GOT3 (cell line): ENCODE measurements at places on chromosomes 13 and 19.

DNA sequence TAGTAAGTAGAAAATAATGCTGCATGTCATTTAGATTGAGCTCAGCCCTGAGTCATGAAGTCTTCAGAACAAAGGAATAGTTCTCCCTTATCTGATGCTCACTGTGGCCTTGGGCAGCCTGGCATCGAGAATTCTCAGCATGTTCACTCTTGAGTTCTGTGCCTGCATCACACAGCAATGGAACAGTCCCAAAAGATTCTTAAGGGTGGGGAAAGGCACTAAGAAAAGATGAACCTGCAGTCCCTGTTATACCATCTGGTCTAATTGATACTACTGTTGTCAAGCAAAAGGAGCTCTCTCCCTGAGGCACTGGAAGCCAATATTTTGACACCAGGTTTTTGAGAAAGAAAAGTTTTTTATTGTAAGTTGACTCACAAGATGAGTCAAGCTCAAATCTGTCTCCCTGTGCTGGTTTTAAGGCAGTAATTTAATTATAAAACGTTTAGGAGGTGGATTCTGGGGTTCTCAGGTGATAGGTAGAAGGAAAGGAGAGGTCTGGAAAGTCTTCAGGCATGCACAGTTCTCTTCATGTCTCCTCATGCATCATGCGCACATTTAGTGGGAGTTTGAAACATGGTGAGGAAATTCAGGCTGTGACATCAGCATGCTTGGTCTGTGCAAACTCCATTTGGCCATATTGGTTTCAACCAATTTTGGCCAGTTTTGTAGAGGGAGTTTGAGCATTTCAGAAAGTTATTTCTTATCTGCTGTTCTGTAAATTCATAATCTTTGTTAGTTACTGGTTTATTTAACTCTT, 38.1 kb upstream of the ZNF766 start:
- DNase-seq: no peak

- no peak for DNase-seq
These were observed 62.5 kb downstream of the RFX2 start for GRCh38 chr19:6047741-6048251.

- DNase-seq: no peak
These were observed 295.8 kb downstream of the FOXO1 start for GRCh38 chr13:40370661-40371060.

DNA sequence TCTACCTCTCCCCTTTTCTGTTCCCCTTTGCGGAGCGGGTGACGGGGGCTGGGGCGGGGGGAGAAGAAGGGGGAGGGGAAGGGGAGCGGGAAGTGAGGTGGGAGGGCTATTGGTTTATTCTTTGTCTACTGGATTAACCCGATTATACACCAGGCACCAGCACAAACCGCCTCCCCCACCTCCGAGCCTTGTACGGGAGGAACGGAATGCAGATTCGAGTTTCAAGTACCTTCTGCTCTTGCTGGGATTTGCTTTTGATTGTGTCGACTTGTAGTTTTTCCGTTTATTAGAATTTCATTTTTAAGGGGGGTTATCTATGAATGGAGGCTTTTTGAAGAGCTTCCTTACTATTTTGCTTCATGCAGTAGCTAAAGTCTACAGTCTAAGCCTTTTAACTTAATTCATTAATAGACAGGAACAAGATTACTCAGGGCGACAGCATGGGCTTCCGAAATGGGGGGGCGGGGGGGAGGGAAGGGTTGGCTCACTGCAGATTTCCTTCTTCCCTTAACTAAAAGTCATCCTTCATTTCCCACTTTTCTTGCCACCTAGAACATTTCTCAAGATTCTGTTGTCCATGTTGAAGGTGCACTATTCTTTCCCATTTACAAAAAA, 937 bp upstream of the SPRY2 start:
- no peak for DNase-seq

- no peak for DNase-seq
These were observed 3.8 kb downstream of the BLVRB start for GRCh38 chr19:40461669-40462221.

- DNase-seq: no peak
These were observed 1.3 kb downstream of the TRIP10 start for GRCh38 chr19:6740589-6741343.

DNA sequence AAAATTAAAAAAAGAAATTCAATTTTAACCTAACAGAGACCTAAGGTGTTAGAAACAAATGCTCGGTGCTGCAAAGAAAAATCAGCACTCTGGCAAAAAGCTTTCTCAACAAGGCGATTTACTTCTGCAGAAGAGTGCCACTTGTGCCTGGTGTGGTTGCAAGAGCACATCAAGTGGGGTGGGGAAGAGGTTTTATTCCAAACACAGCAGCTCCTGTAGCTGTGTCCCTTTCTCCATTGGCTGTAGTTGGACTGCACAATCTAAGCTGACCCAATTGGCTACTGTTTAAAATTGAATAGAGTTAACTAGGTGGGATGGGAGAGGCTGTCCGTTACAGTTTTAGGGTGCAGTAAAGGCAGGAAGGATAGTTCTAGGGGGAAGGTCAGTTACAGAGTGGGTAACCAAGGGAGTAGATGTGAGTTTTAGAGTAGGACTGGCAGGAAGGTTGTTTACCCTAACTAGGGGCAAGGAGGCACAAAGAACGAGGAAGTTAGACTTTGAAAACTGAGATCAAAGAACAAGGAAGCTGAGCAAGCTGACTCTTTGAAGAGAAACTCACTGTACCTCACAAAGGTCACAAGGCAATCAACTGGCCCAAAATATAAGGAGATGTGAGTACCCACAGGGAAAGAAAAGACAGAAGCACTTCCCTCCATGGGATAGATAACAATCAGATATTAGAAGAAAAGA, 145.7 kb downstream of the LIG4 start:
- no peak for DNase-seq

- DNase-seq: no peak
These were observed 303.8 kb downstream of the PCDH9 start for GRCh38 chr13:66926200-66926850.

GRCh38 chr13:23799945-23800344, 89.3 kb downstream of the MIPEP start:
- DNase-seq: no peak

GRCh38 chr19:6963244-6963852, 57.9 kb downstream of the MBD3L2B start:
- DNase-seq: no peak

DNA sequence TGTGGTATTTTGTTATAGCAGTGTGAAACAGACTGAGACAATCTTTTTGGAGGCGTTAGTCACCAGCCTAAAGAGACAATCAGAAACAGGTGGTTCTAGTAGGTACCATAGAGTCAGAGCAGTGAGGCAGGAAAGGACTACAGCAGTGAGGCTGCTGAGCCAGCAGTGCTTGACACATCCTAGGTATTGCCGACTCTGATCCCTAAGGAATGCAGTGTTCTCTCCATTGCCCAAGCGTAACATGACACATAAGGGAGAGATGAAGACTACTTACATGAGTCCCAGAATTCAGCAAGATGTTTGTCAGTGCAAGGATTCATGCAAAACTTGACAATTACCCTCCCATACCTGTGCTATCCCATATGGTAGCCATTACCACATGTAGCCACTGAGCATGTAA, 62.4 kb upstream of the XPO4 start:
- no peak for DNase-seq

DNA sequence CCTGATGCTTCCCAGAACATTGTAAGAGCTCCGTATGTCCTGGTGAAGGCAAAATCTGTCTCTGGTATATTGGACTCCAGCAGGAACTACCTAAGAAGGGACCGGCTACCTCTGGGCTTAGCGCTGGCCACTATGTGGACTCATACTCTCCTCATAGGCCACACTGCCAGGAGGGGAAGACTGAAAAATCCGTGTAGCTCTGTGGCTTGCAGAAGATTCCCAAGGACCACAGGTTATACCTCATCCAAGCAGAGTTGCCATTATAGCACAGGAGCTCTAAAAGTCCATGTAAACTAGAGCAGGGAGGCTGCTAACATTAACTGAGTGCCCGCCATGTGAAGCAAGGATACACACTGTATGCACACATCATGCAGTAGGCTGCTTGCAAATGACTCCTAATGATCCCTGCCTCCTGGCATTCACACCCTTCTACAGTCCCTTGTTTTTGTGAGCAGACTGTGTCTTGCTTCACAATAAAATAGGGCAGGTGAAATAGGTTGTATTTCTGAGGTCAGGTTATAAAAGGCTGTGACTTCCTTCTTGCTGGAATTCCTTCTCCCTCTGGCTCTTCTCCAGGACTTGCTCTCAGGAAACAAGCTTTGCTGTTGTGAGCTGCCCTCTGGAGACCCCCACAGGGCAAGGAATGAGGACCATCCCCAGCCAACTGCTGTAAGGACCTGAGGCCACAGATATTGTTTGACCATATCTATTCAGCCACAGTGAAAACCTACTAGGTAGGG, 192.6 kb upstream of the UBL3 start:
- no peak for DNase-seq

GRCh38 chr13:98033277-98034247, 80.1 kb downstream of the IPO5 start:
- no peak for DNase-seq

DNA sequence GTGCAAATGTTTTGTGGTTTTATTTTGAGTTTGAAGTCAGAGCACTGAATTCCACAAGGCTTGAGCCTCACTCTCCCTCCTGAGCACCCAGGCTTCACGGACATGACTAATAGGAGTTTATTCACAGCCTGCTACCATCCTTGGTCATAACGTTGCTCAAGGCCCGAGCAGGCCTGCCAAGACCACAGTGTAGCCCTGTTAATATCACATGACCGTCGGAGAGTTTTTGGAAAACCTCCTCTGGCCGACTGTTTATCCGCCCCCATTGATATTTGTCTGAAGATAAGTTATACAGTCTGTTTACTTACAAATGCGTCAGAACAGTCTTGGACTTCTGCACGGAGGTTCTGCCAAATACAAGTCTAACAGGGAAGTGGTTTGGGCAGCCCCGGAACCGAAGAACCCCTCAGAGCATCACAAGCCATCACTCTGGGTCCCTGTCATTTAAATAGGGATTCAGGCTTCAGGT, 89.9 kb downstream of the COL4A2 start:
- DNase-seq: peak; percentile 69

DNA sequence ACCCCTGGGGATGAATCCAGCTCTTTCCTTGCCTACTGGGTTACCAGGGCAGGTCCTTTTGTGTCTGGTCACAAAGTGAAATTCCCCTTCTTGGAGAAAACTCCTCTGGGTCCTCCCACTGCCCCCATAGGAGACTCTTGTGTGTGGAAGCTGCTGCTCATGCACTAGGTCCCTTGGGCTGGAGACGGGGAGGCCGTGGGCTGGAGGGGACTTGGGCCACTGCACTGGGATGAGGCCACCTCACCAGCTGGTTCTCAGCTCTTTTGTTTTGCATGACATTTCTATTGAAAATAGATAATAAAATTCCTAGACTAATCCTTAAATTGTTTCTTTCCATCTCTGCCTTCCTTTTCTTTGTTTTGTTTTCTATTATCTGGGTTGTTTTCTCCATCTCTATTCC, 62.4 kb downstream of the TEX29 start:
- DNase-seq: no peak

DNA sequence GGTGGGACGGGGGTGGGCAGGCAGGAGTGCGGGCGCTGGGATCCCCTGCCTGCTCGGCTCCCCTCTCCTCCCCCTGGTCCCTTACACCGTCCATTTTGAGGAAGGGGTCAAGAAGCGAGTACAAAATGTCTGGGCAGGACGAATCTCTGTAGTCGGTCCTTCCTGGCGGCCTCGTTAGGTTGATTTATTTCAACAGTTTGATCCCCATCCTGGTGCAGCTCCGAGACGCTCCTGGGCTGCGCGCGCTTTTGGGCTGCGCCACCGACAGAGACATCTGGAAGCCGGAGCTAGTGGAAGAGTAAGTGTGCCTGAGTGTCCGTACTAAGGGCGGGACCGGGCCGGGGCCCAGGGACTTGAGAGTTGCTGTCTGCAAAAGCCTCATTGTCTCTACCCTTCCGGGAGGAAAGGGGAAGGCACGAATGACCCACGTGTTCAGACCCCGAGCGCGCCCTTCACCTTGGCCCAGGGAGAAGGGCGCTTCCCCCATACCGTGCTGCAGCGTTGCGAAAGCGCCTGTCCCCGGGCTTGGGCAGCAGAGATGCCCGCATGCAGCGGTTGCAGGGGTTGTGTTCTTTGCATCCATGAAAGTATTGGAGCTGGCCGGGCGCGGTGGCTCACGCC, 1.8 kb downstream of the ZNF114 start:
- DNase-seq: no peak

DNA sequence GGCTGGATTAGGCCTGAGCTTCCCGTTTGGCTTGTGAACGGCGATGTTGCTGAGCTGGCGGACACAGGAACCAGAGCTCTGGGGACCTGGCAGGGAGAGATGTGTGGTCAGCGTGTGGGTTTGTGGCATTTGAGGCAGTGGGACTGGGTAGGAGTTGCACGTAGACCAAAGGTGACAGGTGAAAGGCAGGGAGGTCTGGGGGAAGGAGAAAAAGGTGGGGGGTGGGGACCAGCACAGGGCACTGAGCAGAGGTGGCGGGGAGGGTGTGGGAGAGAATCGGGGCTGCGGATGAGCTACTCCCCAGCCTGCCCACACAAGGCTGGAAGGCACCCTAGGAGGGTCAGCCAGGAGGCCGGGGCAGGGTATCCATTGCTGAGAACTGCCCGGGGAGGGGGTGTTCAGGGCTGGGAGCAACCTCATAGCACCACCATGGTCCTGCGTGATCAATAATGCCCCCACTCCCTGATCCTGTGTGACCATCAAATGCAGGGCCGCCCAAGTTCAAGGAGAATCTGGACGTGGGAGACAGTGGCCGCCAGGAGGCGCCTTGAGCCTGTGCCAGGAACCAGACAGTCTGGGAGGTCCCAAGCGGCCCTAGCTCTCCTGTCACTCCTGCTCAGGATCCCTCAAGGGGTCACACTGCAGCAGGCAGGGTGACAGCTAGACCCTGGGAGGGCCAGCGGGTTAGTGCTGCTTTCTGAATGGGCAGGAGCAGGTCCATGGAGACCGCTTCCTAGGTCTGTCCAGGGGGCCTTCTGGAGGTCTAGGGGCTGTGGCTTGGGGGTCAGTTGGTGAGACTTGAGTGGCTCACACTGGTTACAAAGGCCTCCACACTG, 12.8 kb upstream of the SELENOW start:
- peak; percentile 6 for DNase-seq

GRCh38 chr19:58304748-58305064, 471 bp upstream of the ERVK3-1 start:
- DNase-seq: no peak

DNA sequence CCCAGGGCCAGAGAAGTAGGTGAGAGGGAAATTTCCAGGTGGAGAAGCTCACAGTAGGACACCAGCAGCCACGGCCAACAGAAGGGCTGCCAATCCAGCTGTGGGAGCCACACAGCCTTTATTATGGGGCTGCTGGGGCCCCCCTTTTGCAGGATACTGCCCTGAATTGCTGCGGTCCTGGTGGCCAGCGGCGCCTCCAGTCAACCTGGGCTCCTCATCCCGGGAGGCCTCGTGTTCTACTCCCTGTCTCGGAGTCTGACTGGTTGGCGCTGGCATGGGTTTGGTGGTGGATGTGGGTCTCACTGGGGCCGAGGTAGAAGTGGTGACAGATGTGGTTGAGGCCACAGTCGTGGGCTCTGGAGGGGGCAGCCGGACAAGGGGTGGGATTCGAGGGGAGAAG, 4.1 kb downstream of the LYPD3 start:
- DNase-seq: no peak

GRCh38 chr13:79803989-79804388, 323.0 kb downstream of the NDFIP2 start:
- no peak for DNase-seq

GRCh38 chr19:32415669-32416068, 10.1 kb downstream of the DPY19L3 start:
- DNase-seq: no peak
